Left lung (tissue), 14 donors: ENCODE measurements at places on chromosomes 4 and X. TPM values are rescaled to one million over a fixed set of nuclear protein-coding genes. Genes with fewer than 3 reads are reported as not detected.

- no peaks in the 10 kb centered on the region for H3K36me3 ChIP-seq
- no peak overlapping the region for H3K4me3 ChIP-seq
- H3K27ac ChIP-seq, result no peak overlapping the region
- H3K4me1 ChIP-seq, result no peaks in the 10 kb centered on the region
- DNase-seq, result no peak
- H3K27me3 ChIP-seq, result no peaks in the 10 kb centered on the region
Measured at GRCh38 chr4:20395160-20395773, 143.6 kb downstream of the SLIT2 start.

- H3K4me1 ChIP-seq, result no peaks in the 10 kb centered on the region
- no peaks in the 10 kb centered on the region for H3K27me3 ChIP-seq
- DNase-seq, result no peak
Measured at GRCh38 chrX:39487969-39488330, 609.8 kb downstream of the BCOR start.

DNA sequence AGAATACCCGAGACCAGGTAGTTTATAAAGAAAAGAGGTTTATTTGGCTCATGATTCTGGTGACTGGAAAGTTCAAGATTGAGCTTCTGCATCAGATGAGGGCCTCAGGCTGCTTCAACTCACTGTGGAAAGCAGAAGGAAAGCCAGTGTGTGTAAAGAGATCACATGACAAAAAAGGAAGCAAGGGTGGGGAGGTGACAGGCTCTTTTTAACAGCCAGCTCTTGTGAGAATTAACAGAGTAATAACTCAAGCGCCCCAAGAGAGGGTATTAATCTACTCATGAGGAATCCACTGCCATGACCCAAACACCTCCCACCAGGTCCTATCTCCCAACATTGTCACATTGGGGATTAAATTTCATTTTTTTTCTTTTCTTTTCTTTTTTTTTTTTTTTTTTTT is 6.3 kb upstream of the YIPF6 start:
- H3K27me3 ChIP-seq, result no peaks in the 10 kb centered on the region
- no peak overlapping the region for H3K27ac ChIP-seq
- H3K4me3 ChIP-seq, result no peak overlapping the region
- H3K4me1 ChIP-seq, result no peaks in the 10 kb centered on the region
- H3K36me3 ChIP-seq, result no peaks in the 10 kb centered on the region

GRCh38 chr4:7756561-7757355 is 182.9 kb downstream of the AFAP1 start:
- DNase-seq, result no peak
- H3K36me3 ChIP-seq, result no peaks in the 10 kb centered on the region
- H3K4me1 ChIP-seq, result no peaks in the 10 kb centered on the region
- H3K4me3 ChIP-seq, result no peak overlapping the region

DNA sequence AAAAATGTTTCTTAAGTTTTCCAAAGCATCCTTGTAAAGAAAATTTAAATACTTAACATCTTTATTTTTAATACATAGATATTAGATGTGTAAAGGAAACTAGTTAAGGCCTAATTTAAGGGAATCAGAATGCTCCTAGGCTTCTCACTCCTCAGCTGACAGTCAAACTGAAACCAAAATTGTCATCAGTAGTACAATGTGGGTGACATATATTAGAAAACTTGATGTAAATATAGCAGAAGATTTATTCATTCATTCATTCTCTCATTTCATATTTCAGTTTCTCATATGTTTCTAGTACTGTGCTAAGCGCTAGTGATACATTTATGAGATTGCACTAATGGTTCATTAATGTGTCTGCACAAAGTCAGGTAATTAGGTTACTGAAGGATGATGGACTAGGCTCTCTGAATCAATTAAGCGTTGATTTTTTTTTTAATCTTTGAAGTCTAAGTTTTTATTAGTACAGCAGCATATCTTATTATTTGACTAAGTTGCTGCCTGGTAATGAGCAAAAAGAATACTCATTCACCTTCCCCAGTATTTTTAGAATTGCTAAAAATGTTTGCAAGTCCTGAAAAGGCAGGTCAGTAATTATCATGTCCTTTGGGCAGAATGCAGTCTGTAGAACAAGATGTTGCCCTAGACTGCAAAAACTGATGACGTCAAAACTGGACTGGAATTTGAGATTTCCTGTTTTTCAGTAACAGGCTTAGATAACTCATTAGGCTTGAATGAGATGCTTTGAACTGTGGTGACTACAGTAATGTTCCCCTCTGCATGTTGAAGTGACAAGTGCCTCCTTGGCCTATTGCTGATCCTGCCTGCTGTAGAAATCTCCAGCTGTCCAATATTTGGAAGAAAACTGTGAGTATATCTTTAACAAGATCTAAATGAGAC is 128.7 kb downstream of the ARHGAP24 start:
- DNase-seq, result no peak
- H3K4me1 ChIP-seq, result no peaks in the 10 kb centered on the region
- no peak overlapping the region for H3K27ac ChIP-seq
- H3K4me3 ChIP-seq, result no peak overlapping the region
- H3K36me3 ChIP-seq, result no peaks in the 10 kb centered on the region
- H3K27me3 ChIP-seq, result no peaks in the 10 kb centered on the region

DNA sequence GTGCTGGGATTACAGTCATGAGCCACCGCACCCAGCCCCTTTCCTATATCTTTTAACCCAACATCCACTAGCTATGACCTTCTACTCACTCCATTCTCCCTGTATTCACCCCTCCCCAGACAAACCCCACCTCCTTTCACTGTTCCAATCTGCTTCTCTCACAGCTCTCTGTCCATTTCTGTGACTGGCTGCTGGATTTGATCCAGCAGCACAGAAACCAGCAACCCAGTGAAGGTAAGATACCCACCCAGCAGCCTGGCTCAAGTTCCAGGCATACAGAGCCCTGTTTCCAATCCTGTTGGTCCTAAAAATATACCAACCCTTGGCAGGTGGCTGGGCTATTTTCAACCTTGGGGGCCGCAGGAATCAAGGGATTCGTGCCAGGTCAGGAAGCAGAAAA is 56.9 kb upstream of the SMIM10 start:
- no peak overlapping the region for H3K27ac ChIP-seq
- H3K4me1 ChIP-seq, result no peaks in the 10 kb centered on the region
- no peak overlapping the region for H3K4me3 ChIP-seq
- DNase-seq, result no peak
- H3K27me3 ChIP-seq, result no peaks in the 10 kb centered on the region

DNA sequence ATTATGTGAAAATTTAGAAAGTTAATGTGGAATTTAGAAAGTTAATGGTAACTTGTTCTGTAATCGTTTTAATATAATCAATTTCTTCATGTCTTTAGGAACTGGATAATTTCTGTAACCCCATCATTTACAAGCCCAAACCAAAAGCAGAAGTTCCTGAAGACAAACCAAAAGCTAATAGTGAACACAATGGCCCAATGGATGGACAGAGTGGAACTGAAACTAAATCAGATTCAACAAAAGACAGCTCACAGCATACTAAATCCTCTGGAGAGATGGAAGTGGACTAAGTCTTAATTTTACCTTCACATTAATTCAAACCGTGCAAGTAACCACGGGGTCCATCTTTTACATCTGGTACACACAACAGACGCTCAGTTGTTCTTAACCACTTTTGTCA is 48.1 kb upstream of the PLK4 start:
- no peak overlapping the region for H3K27ac ChIP-seq
- no peak overlapping the region for H3K4me3 ChIP-seq
- no peaks in the 10 kb centered on the region for H3K27me3 ChIP-seq
- no peaks in the 10 kb centered on the region for H3K4me1 ChIP-seq
- DNase-seq, result no peak
- no peaks in the 10 kb centered on the region for H3K36me3 ChIP-seq

DNA sequence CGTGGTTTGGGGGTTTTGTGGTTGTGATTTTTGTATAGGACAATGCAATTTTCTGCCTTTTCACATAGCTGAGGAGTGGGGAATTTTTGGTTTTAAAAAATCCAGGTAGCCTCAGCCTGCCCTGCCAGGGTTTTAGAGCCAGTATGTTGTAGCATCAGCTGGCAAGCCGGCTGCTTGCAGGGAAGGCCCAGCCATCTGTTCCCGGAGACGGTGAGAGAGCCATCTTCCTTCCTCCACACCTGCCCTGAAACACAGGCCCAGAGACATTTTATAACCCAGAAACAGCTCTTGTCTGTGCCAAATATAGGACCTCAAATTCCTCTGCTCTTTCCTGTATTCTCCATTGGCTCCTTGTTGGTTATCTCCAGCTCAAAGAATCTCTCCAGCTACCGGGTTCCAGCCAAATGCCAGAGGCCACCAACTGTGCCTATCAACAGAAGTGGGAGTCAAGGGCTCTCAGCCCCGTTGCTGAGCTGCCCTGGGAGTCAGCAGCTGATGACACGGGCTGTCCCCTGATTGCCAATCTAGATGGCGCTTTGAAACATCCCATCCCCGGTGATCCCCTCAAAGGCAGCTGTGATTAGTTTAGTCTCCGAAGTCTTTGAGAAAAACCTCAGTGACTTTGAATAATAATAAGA is 595.2 kb downstream of the MID1IP1 start:
- no peak overlapping the region for H3K4me3 ChIP-seq
- H3K4me1 ChIP-seq, result no peaks in the 10 kb centered on the region

GRCh38 chr4:161097821-161098220 is 1066.0 kb downstream of the FSTL5 start:
- DNase-seq, result no peak
- no peaks in the 10 kb centered on the region for H3K27me3 ChIP-seq
- no peak overlapping the region for H3K4me3 ChIP-seq
- no peak overlapping the region for H3K27ac ChIP-seq

GRCh38 chrX:21438792-21439191 is 64.6 kb downstream of the CNKSR2 start:
- H3K36me3 ChIP-seq, result no peaks in the 10 kb centered on the region
- no peaks in the 10 kb centered on the region for H3K4me1 ChIP-seq
- DNase-seq, result no peak
- no peak overlapping the region for H3K4me3 ChIP-seq
- no peaks in the 10 kb centered on the region for H3K27me3 ChIP-seq
- H3K27ac ChIP-seq, result no peak overlapping the region

DNA sequence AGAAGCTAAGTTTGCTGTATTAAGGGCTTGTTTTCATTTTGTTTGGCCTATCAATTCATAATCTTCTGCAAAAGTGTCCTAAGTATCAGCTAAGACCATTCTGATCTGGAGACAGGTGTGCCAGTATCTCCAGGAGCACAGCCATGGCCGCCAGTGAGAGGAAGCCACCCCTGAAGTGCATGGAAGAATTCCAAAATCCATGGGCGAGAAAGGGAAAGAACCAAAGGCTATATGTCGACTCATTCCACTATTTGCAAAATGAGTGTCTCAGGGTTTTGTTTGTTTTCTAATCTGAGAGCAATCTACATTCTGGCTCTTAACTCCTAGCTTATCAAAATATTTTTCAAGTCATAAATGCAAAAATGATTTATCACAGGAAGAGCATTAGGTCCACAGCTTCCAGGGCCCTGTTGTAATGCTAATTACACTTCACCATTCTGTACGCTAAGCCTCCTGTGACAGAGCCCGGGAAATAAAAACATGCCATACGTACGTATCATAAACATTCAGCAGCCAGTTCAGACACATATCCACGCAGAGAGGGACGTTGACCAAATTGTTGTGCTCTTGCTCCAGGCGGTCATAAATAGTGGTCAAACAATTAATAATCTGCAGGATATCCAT is 137.3 kb upstream of the FTHL17 start:
- H3K27ac ChIP-seq, result no peak overlapping the region
- H3K4me1 ChIP-seq, result no peaks in the 10 kb centered on the region
- H3K36me3 ChIP-seq, result no peaks in the 10 kb centered on the region
- no peak for DNase-seq

DNA sequence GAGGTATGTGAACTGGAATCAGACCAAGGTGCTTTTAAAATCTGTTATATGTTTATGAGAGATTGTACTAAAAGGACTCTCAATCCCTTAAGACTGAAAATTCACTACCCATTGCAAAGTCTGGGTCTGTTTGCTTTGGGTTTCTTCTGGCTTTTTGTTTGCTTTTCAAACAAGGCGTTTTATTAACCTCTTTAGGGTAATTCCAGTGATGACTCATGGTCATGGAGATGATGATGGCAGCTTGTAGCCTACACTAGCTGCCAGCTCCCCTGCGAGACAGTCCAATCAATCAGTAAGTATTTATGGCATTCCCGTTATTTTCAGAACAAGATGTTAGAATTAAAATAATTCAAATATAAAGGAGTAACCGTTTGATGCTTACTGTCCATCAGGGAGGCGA is 643.8 kb upstream of the FTHL17 start:
- H3K4me1 ChIP-seq, result no peaks in the 10 kb centered on the region
- no peak for DNase-seq
- H3K27me3 ChIP-seq, result no peaks in the 10 kb centered on the region
- H3K36me3 ChIP-seq, result no peaks in the 10 kb centered on the region

- no peaks in the 10 kb centered on the region for H3K4me1 ChIP-seq
- H3K27me3 ChIP-seq, result no peaks in the 10 kb centered on the region
- DNase-seq, result no peak
- no peaks in the 10 kb centered on the region for H3K36me3 ChIP-seq
- H3K27ac ChIP-seq, result no peak overlapping the region
- no peak overlapping the region for H3K4me3 ChIP-seq
Measured at GRCh38 chr4:33959519-33959918, 2284.8 kb downstream of the ARAP2 start.

- H3K27ac ChIP-seq, result no peak overlapping the region
- H3K4me1 ChIP-seq, result no peaks in the 10 kb centered on the region
- no peak for DNase-seq
- no peaks in the 10 kb centered on the region for H3K27me3 ChIP-seq
Measured at GRCh38 chr4:185062606-185063005, 44.3 kb downstream of the HELT start.

DNA sequence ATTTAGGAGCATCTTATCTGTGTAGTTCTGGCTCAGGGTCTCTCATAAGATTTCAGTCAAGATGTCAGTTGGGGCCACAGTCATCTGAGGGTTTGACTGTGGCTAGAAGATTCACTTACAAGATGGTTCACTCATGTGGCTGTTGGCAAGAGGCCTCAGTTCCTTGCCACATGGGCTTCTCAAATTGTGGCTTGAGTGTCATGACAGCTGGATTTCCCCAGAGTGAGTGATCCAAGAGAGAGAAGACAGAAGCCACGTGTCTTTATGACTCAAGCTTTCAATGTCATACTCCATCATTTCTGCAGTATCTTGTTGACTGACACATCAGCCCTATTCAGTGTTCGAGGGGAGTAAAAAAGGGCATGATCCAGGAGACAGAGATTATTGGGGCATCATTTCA is 131.3 kb upstream of the AP1S2 start:
- no peaks in the 10 kb centered on the region for H3K4me1 ChIP-seq
- no peak overlapping the region for H3K27ac ChIP-seq
- DNase-seq, result no peak
- H3K4me3 ChIP-seq, result no peak overlapping the region

DNA sequence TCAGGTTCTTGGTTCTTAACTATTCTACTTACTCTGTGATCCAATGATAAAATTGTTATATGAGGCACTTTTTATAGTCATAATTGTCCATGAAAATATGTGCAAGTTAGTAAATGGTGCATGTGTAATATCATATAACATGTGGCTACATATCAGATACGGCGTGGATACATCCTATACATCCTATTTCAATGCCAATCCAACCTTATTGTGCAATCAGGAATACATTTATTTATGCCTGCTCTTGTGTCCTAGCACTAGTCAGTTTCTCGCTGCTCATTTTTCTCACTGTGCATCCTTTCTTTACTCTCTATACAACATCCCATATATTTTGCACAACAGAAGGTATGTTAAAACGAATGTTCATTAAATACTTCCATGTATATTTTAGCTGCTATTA is 1141.1 kb downstream of the FAT4 start:
- H3K27me3 ChIP-seq, result no peaks in the 10 kb centered on the region
- H3K4me1 ChIP-seq, result no peaks in the 10 kb centered on the region

Gene GPAT3
- total RNA-seq, result 5.7 TPM

Gene PFKFB1
- total RNA-seq, result not detected

Gene SERTM2
- 0.50 TPM for total RNA-seq

Gene BMP15
- not detected for total RNA-seq

Gene HERC5
- 8.0 TPM for total RNA-seq

Gene TIMM17B
- total RNA-seq, result 36.7 TPM

Gene SMARCA1
- 46.9 TPM for total RNA-seq

Gene RBM46
- not detected for total RNA-seq
